ENCODE measurements at places on chromosomes 2 and 18.

GRCh38 chr2:239022437-239023260 lies 174.8 kb downstream of the TWIST2 start:
- DNase-seq = no peak

GRCh38 chr2:52904355-52904891 lies 863.2 kb upstream of the CHAC2 start:
- no peak for DNase-seq

GRCh38 chr2:1478311-1479305 lies 65.3 kb downstream of the TPO start:
- DNase-seq = no peak

GRCh38 chr2:52918551-52918950 lies 849.1 kb upstream of the CHAC2 start:
- peak; percentile 44 for DNase-seq

GRCh38 chr2:8239531-8240088 lies 442.2 kb upstream of the ID2 start:
- DNase-seq = no peak

DNA sequence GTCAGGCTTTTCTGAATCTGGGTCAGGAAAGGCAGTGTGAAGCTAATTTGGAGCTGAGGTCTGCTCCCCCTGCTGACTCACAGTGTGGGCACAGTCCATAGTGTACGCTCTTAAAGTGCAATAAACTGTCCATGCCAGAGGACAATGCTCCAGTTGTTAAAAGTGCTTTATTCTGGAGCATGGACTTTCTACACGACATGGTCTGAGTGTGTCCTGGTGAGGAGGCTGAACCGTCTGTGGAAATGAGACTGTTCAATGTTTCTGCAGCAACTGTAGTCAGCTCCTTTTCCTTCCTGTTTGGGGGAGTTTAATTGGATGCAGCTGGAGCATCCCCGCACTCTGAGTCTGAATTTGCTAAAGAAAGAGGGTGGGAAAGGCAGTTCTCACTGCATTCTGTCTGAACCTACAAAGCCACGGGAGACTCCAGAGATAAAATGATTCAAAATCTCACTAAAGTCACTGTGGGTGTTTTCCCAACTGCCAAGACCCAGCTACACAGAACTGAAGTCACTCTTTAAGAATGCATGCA lies 110.2 kb upstream of the TRIB2 start:
- DNase-seq = peak; percentile 56

DNA sequence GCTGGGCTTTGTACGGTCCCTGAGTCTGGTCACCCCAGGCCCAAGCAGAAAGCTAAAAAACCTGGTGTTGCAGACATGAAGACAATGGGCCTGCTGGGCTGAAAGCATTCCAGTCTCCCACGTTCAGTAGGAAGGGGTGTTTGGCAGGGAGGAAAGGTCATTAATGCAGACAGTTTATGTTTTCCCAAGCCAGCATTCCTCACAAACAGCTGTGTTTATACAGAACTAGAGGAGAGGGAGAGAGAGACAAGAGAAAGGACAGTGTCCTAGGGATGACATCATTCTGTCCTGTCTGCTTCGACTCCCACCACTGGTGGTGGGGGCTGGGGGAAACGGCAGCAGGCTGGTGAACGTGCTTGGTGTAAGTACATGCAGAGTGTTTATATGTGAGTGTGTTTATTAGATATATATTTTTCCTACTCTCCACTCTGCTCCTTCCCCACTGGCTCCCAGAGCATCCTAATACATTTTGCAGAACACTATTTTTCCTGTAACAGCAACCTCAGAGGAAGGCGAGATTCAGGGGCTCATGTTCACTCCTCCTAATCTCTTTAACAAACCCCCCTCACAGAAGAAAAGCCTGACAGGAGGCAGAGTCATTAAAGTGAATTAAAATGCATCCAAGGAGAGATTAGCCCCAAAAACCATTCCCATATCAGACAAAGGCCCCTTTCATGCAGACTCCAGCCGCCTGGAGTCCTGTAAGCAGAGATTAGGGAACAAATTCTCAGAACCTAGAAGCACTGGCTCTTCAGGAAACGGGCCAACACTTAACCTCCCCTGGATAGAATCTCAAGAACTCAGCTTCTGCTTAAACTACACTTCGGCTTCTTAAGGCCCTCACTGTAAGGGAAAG lies 380.4 kb downstream of the TNS1 start:
- peak; percentile 30 for DNase-seq

DNA sequence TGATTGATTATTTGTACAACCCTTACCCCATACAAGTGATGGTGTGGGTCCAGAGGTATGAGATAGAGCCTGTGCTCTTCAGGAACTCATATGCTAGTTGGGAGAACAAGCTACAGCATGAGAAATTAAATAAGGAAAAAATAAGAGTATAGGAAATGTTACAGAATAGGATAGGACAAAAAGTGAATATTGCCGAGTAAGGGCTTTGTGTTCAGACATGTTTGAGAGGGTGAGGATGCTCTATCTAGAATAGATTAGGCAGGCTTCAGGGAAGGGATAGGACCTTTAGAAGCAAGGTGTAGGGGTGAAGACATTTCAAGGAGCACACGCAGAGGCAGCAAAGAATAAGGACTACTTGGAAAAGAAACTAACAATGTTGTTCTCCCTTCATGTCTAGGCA lies 17.8 kb downstream of the CCDC150 start:
- DNase-seq = no peak

GRCh38 chr2:47720559-47720958 lies 62.4 kb upstream of the MSH6 start:
- DNase-seq = no peak

DNA sequence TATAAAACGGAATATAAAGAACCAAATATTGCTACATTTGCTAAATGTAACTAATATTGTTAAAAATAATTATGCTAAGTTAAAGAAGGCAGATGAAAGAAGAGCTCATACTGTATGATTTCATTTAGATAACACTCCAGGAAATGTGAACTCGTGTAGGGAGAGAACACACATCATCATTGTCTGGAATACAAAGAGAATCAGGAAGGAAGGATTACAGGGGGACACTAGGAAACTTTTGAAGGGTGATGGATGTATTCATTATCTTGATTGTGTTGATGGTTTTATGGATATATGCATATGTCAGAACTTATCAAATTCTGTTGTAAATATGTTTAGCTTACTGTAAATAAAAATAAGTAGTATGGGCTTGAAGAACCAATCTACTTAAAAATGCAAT lies 104.1 kb upstream of the TRIB2 start:
- no peak for DNase-seq

DNA sequence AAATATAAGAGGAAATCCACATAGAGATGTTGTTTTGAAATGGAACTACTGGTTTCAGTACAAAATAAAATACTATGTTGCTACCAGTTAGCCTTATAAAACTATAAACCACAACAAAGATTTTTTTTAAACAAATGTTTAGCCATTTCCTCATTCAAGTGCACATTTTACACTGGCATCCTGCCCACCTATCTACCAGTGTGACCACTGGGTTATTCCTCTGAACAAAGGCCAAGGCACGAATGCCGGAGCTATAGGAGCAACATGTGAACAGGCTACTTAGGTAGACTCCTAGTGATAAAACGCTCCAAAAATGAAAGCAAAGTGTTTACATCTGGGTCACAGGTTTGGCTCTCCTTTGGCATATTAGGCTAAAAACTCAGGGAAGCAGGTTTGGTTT lies 31.8 kb upstream of the SULT1C4 start:
- DNase-seq = no peak

GRCh38 chr2:33442528-33443079 lies 33.8 kb upstream of the RASGRP3 start:
- peak; percentile 50 for DNase-seq

DNA sequence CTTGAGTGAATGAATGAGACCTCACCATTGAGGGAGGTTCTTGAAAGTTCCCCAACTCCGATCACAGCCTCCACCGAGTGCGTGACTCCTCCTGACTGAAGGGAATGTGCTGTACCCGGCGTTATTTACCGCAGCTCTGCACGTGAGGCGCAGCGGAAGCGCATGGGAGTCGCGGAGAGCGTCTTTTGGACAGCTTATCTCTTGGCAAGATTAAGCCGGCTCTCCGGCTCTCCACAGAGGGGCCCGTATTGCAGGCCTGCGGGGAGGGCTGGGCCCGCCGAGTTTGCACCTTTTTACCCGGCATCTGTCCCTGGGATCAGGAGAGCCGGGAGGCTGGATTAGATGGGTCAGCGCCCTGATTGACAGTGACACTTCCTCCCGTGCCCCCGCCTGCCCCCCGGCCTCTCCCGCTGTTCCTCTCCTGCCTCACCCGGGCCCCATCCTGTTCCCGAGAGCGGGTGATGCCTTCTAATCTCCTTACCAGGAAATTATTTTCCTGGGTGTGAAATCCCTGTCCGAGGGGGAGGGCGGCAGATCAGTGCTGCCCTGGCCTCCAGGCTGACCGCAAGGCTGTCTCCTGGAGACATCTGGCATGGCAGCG lies 176.3 kb downstream of the INHBB start:
- peak; percentile 80 for DNase-seq

DNA sequence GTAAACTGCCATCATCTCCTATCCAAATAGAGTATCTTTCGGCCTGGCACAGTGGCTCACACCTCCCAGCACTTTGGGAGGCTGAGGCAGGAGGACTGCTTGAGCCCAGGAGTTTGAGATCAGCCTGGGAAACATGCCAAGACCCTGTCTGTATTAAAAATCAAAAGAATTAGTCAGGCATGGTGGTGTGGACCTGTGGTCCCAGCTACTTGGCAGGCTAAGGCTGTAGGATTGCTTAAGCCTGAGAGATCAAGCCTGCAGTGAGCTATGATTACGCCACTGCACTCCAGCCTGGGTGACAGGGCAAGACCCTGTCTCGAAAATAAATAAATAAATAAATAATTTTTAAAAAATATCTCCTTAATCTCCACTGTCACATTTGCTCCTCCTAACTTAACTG lies 14.7 kb upstream of the ARPC2 start:
- DNase-seq = peak; percentile 34

- no peak for DNase-seq
These were observed 1.8 kb downstream of the EVX2 start for GRCh38 chr2:176081837-176082524.

GRCh38 chr2:149661844-149662243 lies 74.3 kb upstream of the MMADHC start:
- peak; percentile 64 for DNase-seq

GRCh38 chr2:188269004-188269403 lies 22.7 kb upstream of the GULP1 start:
- DNase-seq = no peak

DNA sequence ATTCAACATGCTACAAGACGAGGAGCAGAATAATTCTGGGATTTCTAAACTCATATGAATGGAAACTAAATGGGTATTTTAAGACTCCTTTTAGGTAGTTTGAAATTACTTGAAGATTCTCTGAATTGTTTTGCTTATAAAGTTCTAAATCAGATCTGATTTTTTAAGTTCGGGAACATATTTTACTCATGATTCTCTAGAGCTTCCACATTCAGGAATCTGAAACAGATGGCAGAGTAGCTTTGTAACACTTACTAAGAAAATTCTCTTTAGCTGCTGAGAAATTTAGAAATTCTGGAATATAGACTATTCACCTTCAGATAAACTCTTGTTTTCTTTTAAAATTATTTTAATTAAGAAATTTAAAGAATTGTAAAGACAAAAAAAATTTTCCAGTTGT lies 13.7 kb downstream of the RBBP8 start:
- DNase-seq = no peak

DNA sequence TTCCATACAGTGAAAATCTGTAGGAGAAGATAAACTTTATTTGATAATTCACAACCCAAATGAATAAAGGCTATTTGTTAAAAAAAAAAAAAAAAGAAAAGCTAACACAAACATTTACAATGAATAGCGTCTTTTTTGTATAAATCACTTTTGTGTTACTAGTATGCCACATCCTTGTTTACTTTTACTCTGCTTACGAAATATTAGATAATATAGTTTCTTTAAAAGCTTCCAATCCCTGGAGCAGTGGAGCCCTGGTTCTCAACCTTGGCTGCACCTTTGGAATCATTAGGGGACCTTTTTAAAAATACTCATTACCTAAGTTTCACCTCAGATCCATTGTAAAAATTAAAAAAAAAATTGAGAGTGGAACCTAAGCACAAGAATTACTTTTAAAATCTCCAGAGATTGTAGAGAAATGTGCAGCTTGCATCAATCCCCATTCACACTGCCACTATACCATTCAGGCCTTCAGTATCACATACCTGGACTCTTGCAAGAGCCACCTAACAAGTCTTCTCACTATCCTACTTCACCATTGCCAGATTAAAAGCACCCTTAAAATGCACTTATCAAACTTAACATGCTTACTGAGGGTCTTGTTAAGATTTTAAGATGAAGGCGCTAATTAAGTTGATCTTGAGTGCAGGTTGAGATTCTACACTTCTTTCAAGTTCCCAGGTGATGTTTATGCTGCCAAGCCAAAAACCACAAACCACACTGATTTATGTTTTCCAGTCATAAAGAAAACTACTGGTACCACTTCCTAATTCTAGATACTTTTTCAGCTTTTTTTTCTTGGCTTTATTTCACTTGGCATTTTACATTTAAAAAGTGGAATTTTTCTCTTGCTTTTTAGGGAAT lies 59.7 kb upstream of the ZC3H15 start:
- no peak for DNase-seq

- DNase-seq = no peak
These were observed 92.0 kb downstream of the PMS1 start for GRCh38 chr2:189876271-189876670.

DNA sequence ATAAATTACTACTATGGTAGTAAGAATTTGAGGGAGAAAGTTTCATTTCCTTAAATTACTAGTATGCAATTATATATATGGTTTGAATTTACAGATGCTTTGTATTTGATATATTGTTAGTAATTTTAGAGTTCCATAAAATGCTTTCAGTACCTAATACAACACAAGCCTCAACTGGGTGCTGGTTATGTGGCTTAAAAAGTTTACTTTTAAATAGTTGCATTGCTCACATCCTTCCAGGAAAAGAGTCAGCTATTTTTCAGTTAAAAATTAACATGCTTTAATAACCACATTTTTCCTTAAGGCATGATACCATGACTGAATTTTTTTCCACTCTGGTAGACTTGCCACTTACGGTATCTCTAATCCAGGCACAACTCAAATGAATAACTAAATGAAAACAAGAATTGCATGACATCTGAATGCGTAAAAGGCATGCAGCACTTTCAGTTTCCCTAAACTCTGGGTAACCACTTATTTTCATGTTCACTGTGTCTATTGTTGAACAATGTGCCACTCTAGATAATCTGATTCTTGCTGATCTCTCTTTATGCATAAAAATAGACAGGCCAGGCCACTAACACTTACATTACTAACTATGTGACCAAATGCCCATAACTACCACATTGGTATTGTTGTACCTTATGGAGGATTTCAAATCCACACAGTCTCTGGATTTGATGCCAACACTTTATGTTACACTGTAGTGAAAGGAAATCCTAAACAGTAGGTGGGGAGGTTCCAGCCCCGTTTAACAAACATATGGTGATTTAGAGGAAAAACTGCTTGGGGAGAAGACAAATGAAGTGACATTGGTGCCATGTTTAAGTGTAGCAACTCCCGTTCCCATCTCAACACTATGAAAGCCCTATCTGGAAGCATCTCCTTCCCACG lies 35.5 kb upstream of the SLC35F5 start:
- no peak for DNase-seq

- DNase-seq = peak; percentile 12
These were observed 201.9 kb upstream of the RBMS1 start for GRCh38 chr2:160695402-160696086.

- no peak for DNase-seq
These were observed 258.0 kb downstream of the ZEB2 start for GRCh38 chr2:144261966-144262365.
